Stimulated activated CD8-positive, alpha-beta memory T cell treated with anti-CD3 and anti-CD28 coated beads, Interleukin-4, amount 100 ng/mL, for 4 hours (primary cell): ENCODE measurements at places on chromosomes 12 and 14.

- no peak for DNase-seq
Observed at GRCh38 chr12:116783525-116784237, 45.6 kb downstream of the RNFT2 start.

DNA sequence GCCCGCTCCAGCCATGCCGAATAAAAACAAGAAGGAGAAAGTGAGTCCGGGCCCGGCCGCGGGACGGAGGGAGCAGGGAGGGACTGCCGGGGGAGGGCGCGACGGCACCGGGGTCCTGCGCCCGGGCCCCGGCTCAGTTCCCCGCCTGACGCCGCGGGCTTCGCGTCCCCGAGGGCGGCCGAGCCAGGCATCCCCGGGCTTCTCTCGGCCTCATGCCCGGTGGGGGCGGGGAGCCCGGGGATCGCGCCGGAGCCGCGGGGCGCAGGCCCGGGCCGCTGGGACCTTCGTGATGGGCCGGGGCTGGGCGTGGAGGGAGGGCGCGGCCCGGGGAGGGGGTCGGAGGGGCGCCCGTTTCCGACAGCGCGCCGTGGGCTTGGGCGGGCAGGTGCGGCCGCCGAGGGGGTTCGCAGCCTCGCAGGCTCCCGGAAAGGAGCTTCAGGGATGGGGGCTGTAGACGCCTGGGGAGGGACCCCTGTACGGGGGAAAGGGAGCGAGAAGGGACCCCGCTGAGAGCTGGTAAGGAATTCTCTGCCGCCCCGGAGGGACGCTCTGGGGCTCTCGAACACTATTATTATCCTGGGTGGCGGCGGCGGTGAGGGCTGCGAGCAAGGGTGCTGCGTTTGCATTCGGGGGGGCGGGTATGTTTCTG lies 496 bp downstream of the PPP2R5C start:
- DNase-seq: no peak

- no peak for DNase-seq
Observed at GRCh38 chr14:103492156-103492925, 30.3 kb downstream of the CKB start.

DNA sequence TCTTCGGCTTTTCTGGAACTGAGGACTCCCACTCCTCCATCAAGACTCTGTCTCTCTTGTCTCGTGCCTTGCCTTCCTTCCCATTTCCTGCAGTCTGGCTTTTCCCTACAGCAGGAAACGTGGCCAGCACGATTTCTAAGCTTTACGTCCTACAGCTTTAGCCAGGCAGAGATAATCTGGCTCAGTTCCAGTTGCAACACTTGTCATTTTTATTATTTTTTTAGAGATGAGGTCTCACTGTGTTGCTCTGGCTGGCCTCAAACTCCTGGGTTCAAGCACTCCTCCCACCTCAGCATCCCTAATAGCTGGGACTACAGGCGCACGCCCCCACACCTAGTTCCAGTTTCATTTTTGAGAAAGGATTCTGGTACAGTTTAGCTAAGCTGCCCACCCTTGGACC lies 19.9 kb downstream of the CALM1 start:
- DNase-seq: no peak

- DNase-seq: no peak
Observed at GRCh38 chr12:117980616-117981015, 11.8 kb upstream of the KSR2 start.
